ENCODE measurements at places on chromosomes 2 and 18. TPM values are rescaled to one million over a fixed set of nuclear protein-coding genes. Genes with fewer than 3 reads are reported as not detected.

The AQP12B gene
- 328 TPM for total RNA-seq

DNA sequence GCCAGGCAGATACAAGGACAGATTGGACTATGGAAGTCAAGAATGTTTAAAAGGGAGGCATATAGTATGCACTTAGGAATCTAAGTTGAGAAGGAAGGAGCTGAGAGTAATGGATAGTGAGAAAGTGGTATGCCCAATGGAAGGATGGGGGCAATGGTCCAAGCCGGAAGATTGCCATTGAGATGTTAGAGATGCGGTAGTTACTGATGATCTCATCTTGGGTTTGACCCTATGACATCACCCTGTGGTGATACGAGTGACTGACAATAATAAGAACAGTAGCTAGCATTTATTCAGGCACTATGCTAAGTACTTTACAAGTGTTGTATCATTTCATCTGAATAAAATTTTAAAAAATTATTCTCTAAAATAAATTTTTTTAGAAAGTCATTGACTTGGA is 38.5 kb upstream of the ACMSD start:
- no peak for DNase-seq

The COL6A3 gene
- 121 TPM for total RNA-seq

The ASB1 gene
- total RNA-seq, result 6.6 TPM

GRCh38 chr2:64751286-64752260 is 97.9 kb upstream of the SERTAD2 start:
- DNase-seq, result peak; percentile 99

DNA sequence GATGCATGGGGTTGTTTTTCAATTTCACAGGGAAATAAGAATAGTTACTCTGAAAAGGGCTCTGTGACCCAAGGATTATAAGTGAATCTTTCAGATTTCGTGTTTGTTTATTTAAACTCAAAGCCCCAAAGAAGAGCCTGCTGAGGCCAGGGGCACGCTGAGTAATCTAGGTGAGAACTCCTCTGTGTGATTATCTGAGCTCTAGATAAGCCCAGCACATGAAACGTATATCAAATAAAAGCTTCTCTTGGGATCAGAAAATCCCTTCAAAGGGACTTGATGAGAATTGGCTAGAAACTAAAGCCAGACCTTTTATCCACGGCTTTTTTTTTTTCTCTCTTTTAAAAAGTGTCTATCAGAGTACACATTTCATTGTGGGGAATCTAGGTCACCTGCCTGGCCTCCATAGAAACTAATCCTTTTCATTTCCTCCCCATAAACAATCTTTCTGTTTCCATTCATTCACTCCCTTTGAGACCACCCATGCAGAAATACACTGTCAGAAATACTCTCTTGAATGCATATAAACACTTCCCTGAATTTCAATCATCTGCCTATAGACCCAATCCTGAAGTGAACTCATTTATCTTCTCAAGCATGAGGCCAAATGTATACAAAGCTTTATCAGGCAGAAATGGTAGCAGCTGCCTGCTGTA is 137.4 kb downstream of the RIT2 start:
- DNase-seq, result no peak

The C2orf80 gene
- not detected for total RNA-seq

DNA sequence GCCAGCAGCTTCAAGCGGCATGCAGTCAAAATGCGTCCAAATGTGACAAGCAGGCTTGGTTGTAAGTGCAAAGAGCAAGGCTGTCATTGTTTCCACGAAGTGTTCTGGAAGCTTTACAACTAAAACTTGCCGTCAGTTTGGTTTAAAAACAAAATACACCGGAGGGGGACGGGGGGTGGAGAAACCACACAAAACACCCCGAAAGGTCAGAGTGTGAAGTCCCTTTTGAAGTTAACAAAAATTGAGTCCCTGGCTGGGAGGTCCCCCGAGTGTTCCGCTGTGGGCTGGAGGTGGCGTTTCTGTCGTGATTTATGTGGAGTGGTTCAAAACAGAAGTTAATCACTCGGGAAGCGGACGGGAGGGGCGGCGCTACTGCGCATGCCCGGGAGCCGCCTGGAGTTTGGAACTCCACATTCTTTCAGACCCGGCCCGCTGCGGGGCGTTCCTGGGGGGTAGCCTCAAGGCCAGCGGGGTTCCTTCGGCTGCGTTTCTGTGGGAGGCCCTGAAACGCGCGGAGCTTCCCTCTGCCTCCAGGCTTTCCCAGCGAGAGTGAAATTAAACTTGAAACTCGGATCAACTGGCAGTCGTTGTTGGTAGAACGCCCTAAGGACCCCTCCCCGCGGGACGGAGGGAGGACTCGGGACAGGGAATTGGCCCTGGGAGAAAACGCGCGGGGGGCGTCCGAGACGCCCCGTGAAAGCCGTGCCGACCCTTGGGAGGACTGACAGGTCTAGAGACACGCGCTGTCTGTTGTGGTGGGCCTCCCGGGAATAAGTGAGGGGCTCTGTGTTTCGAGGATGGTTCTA is 1.4 kb downstream of the TGIF1 start:
- peak; percentile 93 for DNase-seq

- no peak for DNase-seq
Observed at GRCh38 chr2:234793212-234793785, 158.5 kb upstream of the SH3BP4 start.

GRCh38 chr2:37934591-37935513 is 9.8 kb downstream of the RMDN2 start:
- no peak for DNase-seq

The ARMC9 gene
- total RNA-seq, result 10.1 TPM

- DNase-seq, result no peak
Observed at GRCh38 chr2:73952499-73953446, 26.1 kb downstream of the DGUOK start.

DNA sequence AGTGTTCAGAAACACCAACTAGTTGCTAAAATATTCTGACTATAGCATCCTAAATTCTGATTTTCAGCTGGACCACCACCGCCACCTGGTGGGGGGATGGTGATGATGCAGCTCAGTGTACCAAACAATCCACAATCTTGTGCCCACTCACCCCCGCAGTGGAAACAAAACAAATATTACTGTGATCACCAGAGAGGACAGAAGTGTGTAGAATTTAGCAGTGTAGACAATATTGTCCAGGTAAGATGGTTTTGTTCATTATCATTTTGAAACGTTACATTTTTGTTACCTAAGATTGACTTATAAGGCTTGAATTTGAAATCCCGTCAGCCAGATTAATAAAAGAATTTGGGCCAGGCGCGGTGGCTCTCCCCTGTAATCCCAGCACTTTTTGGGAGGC is 31.7 kb upstream of the UBXN4 start:
- peak; percentile 70 for DNase-seq

- peak; percentile 53 for DNase-seq
Observed at GRCh38 chr18:49041435-49042245, 90.9 kb upstream of the SMAD7 start.

- DNase-seq, result no peak
Observed at GRCh38 chr2:173214213-173214612, 138.6 kb downstream of the MAP3K20 start.

- DNase-seq, result no peak
Observed at GRCh38 chr2:158143703-158144360, 42.2 kb downstream of the UPP2 start.

- peak; percentile 12 for DNase-seq
Observed at GRCh38 chr18:8912348-8913326, 189.9 kb upstream of the NDUFV2 start.

- no peak for DNase-seq
Observed at GRCh38 chr2:105682401-105682800, 62.3 kb upstream of the NCK2 start.

GRCh38 chr2:152560873-152561595 is 156.2 kb downstream of the PRPF40A start:
- no peak for DNase-seq

The ACMSD gene
- 0.52 TPM for total RNA-seq

The IL1R1 gene
- 55.4 TPM for total RNA-seq

DNA sequence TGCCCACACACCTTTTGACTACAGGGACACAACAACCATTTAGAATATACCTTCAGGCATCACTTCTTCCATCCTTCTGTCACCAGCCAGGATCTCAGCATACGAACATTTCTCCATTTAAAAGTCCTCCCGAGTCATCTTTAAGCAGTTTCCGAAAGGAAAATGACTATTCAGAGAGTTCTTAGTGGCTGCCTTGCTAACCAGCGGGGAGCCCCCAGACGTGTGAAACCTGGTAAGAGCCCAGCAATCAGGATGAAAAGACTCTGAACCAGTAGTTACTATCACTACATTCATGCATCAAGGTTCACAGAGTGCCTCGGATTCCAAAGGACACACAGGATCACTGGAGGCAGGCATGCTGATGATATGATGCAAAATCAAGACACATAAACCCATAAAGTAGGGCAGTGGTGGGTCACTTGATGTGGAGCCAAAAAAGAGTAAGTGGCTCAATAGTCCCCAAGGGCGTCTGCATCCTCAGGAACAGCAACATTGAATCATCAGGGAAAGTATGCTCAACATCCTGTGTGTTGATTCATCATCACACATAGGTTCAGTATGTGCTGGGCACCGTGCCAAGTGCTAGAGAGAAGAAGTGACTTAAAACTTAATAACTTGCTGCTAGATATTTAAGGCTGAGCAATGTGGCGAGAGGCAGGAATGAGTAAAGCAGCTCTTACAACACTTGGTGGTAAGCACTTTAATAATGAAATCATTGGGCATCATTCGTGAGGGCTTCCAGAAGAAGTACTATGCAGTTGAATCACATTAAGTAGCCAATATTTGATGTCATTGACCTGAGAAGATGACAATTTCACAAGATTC is 4.4 kb downstream of the CCL20 start:
- peak; percentile 73 for DNase-seq

The VWC2L gene
- total RNA-seq, result not detected

The GALNT13 gene
- total RNA-seq, result 0.33 TPM

GRCh38 chr18:63085611-63086010 is 234.0 kb downstream of the BCL2 start:
- no peak for DNase-seq

All from body of pancreas (tissue), 4 donors.